ENCODE measurements at places on chromosomes 13 and 19.

DNA sequence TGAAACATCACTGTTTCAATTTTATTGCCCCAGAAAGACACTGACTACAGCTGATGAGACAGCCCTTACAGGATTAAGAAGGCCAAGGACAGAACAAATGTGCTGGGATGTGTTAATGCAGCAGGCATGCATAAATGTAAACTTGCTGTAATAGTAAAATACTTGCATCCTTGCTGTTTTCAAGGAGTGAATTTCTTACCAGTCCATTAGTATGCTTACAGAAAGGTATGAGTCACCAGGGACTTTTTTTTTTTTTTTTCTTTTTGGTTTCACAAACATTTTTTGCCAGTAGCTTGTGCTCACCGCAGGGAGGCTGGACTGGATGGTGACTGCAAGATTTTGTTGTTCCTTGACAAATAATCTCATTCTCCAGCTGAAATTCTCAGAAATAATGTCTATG lies 55.1 kb downstream of the GPR180 start:
- DNase-seq, result no peak

- DNase-seq, result peak; percentile 92
Measured at GRCh38 chr19:11091703-11092153, 2.5 kb downstream of the LDLR start.

DNA sequence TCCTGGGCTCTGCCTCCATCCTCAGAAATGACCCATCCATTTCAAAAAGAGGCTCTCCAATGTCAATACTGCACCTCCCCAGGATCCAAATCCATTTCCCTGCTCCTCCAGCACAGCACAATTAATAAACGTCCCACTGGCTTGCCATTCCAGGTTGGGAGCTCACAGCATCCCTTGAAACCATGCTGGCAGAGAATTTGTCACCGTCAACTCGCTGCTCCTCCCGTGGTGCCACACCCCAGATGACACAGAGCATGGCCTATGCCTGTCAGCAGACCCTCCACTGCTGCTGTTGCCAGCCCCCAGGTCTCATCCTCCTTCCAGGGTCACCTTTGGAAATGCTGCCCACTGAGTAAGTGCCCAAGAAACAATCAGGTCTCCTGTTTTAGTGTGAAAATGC lies 53.0 kb upstream of the UQCRFS1 start:
- no peak for DNase-seq

DNA sequence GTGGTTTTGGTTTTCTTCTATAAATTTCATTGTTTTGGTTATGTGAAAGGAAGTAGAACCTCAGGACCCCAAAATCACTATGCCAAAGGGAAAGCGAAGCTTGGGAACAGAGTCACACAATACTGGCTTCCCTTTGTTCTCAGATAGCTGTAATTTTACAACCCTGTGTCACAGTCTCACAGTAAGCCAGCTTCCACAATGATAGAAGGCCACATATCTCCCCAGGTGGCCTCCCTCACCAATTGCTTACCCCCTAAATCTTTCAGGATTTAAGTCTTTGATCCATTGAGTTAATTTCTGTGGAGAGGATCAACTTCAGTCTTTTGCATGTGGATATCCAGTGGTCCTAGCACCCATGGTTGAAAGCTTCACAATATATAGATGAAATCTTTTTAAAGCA lies 58.7 kb downstream of the SLC15A1 start:
- DNase-seq, result no peak

GRCh38 chr13:39451860-39452301 lies 151.1 kb downstream of the LHFPL6 start:
- DNase-seq, result no peak

DNA sequence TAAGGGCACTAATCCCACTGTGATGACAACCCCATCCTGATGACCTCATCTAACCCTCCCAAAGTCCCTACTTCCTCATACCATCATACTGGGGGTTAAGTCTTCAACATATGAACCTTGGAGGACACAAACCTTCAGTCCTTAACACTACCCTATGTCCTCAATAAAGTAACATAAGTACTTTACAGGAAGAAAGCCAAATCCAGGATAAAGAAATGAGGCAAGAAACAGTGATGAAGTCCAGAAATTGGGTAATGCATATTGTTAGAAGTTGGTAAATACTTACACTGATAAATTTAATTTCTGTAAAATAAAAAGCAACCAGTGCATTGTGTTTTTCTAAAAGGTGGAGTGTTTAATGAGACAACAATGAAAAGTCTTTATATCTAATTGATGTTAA lies 284.8 kb upstream of the SOX21 start:
- DNase-seq, result no peak

DNA sequence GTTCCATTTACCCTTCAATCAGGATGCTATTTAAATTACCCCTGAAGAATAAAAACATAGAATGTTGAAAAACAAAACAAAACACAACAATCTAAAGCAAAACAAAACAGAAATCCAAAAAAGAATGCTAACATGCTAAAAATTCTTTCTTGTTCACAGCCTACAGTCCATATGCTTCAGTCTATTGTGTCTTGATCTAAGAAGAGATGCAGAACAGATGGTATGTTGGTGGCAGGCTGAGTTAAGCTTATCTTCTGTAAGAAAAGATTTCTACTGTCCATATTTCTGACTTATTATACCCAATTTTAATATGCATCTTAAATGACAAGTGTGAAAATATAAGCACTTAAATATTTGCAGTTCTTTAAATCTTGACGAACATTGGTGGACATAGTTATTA lies 356.1 kb upstream of the SLITRK1 start:
- DNase-seq, result no peak

- DNase-seq, result no peak
Measured at GRCh38 chr13:100179276-100179675, 90.4 kb downstream of the PCCA start.

DNA sequence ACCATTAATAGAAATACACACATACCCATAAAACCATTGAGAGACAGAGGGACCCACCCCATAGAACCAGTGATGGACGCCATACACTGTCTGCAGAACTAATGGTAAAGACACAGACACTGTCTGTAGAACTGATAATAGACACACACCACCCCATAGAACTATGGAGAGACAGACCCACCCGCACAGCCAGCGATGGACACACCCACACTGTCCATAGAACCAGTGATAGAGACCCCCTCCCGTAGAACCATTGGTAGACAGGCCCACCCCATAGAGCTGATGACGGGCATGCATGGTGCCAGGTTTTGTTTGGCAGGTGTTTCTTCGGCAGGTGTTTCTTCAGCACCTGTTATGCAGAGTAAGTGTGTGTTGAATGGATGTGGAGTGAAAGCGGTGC lies 88.3 kb upstream of the TEX29 start:
- no peak for DNase-seq

DNA sequence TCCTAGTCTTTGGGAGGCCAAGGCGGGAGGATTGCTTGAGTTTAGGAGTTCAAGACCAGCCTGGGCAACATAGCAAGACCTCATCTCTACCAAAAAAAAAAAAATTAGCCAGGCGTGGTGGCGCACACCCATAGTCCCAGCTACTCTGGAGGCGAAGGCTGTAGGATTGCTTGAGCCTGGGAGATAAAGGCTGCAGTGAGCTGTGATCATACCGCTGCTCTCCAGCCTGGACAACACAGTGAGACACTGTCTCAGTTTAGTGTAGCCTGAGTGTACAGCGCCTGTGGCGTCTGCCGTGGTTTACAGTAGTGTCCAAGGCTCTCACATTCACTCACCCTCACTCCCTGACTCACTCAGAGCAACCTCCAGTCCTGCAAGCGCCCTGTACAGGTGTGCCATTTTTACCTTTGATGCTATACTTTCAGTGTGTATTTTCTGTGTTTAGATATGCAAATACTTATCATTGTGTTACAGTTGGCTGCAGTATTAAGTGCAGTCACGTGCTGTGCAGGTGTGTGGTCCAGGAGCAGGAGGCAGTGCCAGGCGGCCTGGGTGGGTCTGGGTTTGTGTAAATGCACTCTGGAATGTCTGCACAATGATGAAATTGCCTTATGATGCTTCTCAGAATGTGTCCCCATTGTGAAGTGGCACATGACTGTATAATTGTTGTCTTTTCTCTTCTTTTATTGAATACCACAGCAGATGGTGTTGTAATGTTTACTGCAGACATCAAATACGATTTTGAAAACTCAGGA lies 36.1 kb upstream of the DCUN1D2 start:
- no peak for DNase-seq

DNA sequence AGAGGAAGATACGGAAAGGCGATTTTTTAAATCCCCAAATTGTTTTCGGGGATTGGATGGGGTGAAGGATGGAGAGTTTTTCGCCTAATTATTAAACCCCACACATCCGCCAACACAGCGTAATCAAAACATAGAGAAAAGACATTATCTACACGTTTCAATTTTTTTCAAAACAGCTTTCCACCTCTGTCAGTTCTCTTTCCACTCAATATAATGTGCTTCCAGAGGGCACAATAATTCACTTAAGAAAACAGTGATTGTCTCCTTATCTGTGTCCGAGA lies 435 bp upstream of the OBI1 start:
- DNase-seq, result no peak

DNA sequence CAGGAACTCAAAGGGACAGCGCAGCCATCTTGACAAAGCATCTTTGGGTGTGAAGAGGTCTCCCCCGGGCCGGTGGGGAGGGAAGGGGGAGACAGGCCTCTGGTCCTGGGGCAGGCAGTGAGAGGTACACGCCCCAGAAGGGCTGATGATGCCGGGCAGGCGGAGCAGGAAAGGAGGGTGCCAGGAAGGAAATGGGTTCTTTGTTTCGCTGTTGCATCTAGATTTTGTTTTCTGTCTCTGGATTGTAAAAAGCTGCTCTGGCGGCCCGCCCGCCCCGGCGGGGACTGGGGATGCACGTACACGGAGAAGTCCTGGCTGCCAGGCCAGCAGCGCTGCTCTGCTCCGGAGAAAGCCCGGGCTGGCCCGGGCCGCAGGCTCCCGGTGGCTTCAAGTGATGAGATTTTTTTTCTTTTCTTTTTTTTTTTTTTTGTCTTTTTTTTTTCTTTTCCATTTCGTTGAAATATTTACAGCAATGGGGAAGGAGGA lies 13.2 kb upstream of the ASF1B start:
- peak; percentile 87 for DNase-seq

All from right atrium auricular region (tissue), 2 donors.